ENCODE measurements at places on chromosomes 11 and 22.

GRCh38 chr11:45238724-45239123, 47.4 kb downstream of the SYT13 start:
- DNase-seq = no peak

DNA sequence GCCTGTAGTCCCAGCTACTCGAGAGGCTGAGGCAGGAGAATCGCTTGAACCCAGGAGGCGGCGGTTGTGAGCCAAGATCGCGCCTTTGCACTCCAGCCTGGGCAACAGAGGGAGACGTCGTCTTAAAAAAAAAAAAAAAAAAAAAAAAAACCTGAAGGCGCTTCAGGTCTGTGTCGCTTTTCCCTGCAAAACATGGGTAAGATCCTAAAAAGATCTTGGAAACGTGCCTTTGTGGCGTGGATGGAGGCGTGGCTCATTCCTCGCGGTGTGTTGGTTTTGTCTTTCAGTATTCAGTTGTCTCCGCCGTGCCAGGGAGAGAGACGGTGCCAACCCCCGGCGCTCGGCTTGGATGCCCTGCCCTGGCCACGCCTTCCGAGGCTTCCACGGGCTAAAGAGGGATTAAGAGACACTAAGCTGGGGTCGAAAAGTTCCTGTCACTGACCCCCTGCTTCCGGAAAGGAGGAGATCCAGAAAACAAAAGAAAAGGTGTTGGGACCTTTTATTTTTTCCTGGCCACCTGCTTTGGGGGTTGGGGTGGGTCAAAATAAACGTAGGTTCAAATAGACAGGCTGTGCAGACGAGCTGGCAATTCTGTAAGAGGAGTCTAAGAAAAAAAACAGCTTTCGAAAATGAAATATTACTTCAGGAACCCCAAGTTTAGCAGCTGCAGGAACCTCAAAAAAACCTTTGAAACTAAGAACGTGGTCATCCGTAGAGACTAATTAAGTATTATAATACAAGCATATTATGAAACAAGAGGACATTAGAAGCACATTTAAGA, 1.1 kb upstream of the SLC35F2 start:
- DNase-seq = peak; percentile 30

- no peak for DNase-seq
Observed at GRCh38 chr11:127058524-127058923, 58.0 kb upstream of the KIRREL3 start.

DNA sequence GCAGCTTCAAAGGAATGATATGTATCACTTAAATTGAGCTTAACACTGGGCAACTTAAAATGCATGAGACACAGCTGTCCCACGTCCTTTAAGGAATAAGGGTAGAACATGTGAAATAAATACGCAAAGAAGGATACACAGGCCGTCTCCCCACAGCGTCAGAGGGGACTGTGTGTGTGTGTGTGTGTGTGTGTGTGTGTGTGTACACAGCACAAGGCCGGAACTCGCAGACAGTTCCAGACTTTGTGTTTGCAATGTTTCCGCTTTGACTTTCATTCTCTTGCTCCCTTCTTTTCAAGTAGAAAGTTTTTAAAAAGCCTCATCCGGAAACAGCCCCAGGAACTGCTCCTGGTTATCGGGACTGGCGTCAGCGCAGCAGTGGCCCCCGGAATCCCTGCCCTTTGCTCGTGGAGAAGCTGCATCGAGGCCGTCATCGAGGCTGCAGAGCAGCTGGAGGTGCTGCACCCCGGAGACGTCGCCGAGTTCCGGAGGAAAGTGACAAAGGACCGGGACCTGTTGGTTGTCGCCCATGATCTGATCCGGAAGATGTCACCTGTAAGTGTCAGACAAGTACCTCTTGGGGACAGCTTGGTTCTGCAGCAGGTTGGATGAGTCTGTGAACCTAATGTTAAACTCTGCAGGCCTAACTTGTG, 13.3 kb downstream of the FAM118A start:
- DNase-seq = no peak

- DNase-seq = peak; percentile 14
Observed at GRCh38 chr22:35150183-35151107, 84.5 kb downstream of the ISX start.

GRCh38 chr22:48238966-48239365, 1476.5 kb downstream of the TBC1D22A start:
- DNase-seq = no peak

- DNase-seq = no peak
Observed at GRCh38 chr22:50360578-50360977, 17.5 kb downstream of the PPP6R2 start.

DNA sequence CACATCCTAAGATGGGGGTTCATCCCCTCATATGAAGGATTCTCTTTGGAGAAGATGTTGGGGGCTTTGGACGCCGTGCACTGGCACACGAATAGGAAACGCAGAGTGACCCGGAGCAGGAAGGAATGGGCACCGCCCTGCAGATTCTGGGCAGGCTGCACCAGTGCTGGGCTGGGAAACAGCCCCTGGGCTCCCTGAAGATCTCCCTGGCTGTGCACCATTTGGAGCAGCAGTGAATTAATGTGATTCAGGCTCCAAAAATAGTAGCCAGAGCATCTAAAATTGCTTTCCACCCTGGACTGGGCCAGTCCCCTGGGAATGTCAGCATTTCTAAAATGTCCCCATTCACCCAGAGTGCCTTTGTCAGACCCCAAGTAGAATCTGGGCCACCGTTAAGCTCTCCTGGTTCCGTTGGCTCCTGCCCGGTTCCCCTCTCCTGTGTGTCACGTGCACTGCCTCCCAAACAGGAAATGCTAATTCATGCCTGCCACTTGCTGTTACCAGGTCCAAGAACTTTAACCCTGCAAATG, 18.6 kb downstream of the IRAG1 start:
- no peak for DNase-seq

- no peak for DNase-seq
Observed at GRCh38 chr22:29451863-29452262, 13.5 kb downstream of the RFPL1 start.

GRCh38 chr22:21714059-21714770, 21.4 kb downstream of the YPEL1 start:
- no peak for DNase-seq

- DNase-seq = no peak
Observed at GRCh38 chr11:69215216-69215615, 59.5 kb downstream of the SMIM38 start.

- peak; percentile 89 for DNase-seq
Observed at GRCh38 chr11:12724301-12725054, 50.3 kb downstream of the TEAD1 start.

- DNase-seq = no peak
Observed at GRCh38 chr11:64029773-64030172, 6.0 kb upstream of the FLRT1 start.

Data from H4 (cell line).